Spinal cord (tissue), 10 donors: ENCODE measurements at places on chromosomes 3 and 15. TPM values are rescaled to one million over a fixed set of nuclear protein-coding genes. Genes with fewer than 3 reads are reported as not detected.

RARRES1 gene
- 2.9 TPM for polyA plus RNA-seq

CKMT1B gene
- polyA plus RNA-seq = 120 TPM

DLEC1 gene
- polyA plus RNA-seq = 6.5 TPM

KCNMB3 gene
- polyA plus RNA-seq = 6.3 TPM

LIPC gene
- 0.30 TPM for polyA plus RNA-seq

DLL4 gene
- 5.6 TPM for polyA plus RNA-seq
